ENCODE measurements at places on chromosomes 13 and 19.

- peak; percentile 96 for DNase-seq
Measured at GRCh38 chr19:511101-511851, 4.0 kb downstream of the TPGS1 start.

GRCh38 chr13:28819735-28820098 lies 422 bp upstream of the MTUS2 start:
- peak; percentile 15 for DNase-seq

- DNase-seq: no peak
Measured at GRCh38 chr13:53127373-53127772, 98.8 kb downstream of the OLFM4 start.

- DNase-seq: no peak
Measured at GRCh38 chr13:90995614-90996013, 351.9 kb upstream of the MIR17HG start.

DNA sequence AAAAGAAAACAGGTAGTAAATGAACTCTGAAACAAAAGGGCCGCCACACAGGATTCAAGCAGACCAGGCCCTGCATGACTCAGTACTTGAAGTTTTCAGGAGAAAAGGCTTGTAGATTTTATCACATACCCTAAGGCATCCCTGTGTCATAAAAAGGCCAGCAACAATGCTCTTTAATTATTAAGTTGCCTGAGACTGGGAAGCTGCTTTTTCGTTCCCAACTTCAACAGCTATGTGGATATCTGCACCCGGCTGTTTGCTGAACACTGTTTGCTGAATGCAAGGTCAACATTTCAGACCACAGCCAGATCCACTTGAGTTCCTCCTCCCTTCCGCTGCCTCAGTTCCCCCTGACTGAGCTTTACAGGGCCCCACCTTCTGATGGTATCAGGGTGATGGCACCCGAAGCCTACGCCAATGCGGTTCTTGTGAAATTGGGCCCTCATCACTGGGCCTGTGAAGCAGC lies 6.1 kb upstream of the ECH1 start:
- DNase-seq: no peak

Data from NCI-H187 (cell line).